ENCODE measurements at places on chromosomes 4 and X. TPM values are rescaled to one million over a fixed set of nuclear protein-coding genes. Genes with fewer than 3 reads are reported as not detected.

DNA sequence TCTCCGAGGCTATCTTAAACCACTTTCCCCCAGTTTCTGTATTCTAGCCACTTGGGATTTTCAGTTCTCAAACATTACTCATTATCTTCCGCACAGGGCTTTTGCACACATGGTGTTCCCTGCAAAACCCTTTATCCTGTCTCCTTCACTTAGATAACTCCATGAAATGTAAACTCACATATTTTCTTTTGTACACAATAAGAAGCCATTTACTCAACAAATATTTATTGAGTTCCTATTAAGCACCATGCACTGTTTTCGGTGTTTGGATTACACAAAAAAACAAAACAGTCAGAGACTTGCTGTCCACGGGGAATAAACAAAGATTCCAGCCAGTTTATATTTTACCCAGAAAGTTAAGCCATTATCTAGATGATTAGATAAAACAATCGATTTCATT lies 42.5 kb upstream of the UNC5C start:
- H3K4me3 ChIP-seq = no peak overlapping the region
- H3K27ac ChIP-seq = no peak overlapping the region
- no peaks in the 10 kb centered on the region for H3K36me3 ChIP-seq
- no peaks in the 10 kb centered on the region for H3K4me1 ChIP-seq

DNA sequence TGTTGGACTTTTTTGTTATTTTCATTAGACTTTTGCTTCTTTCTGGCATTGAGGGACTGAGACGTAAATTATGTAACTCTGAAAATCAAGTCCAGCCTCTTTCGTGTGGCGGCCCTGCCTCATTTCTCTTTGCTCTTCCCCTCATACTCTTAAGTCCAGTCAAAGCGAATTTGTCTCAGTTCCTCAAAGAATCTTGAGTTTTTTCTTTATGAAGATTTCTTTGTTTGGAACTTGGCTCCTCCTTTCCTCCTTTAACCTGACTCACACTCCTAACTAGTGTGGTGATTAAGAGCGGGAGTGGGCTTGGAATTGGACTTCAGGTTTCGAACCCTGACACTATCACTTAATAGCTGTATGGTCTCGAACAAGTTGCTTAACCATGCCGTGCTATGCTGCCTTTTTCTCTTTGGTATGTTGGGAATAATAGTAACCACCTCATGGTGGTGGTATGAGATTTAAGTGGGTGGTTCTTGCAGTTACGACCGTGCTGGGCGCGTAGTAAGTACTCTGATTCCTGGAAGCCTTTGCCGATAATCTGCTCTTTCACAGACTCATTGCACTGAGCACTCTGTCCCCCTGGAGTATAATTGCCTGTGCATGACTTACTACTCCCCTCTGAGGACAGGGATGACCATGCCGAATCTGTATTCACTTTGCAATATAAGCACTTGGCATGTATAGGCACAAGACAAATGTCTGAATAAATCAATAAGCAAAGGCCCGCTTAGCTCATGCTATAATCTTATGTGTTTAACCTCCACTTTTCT lies 19.1 kb downstream of the FNIP2 start:
- no peaks in the 10 kb centered on the region for H3K4me1 ChIP-seq
- no peaks in the 10 kb centered on the region for H3K27me3 ChIP-seq
- no peaks in the 10 kb centered on the region for H3K36me3 ChIP-seq
- no peak overlapping the region for H3K27ac ChIP-seq
- no peak for DNase-seq

- H3K4me3 ChIP-seq = no peak overlapping the region
- no peaks in the 10 kb centered on the region for H3K27me3 ChIP-seq
- no peak overlapping the region for H3K27ac ChIP-seq
- no peaks in the 10 kb centered on the region for H3K36me3 ChIP-seq
Observed at GRCh38 chr4:87933337-87933736, 42.2 kb upstream of the SPP1 start.

The CPE gene
- total RNA-seq = not detected

The AVPR2 gene
- not detected for total RNA-seq

DNA sequence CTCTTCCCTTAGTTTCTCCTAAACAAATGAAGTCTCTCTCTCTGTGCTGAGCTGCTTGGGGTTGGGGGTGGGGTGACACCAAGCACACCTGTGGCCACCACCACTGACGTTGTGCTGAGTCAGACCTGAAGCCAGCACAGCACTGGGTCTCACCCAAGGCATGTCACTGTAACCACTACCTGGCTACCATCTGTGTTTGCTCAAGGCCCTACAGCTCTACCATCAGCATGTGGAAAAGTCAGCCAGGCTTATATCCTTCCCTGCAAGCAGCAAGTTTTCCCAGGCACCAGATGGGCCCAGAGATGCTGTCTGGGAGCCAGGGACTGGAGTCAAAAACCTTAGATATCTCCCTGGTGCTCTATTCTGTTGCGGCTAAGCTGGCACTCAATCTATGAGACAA lies 6.9 kb downstream of the CXCL10 start:
- no peak for DNase-seq
- H3K27me3 ChIP-seq = no peaks in the 10 kb centered on the region
- no peak overlapping the region for H3K27ac ChIP-seq

- H3K27ac ChIP-seq = peak overlapping the region; percentile 82
- H3K36me3 ChIP-seq = peaks cover 39% of the 10 kb centered on the region
- H3K27me3 ChIP-seq = no peaks in the 10 kb centered on the region
- peak overlapping the region; percentile 94 for H3K4me3 ChIP-seq
- H3K4me1 ChIP-seq = peaks cover 44% of the 10 kb centered on the region
Observed at GRCh38 chr4:73257651-73258435, 755 bp downstream of the ANKRD17 start.

GRCh38 chr4:85861064-85861765 lies 386.3 kb downstream of the ARHGAP24 start:
- H3K4me1 ChIP-seq = peaks cover 5% of the 10 kb centered on the region
- no peak for DNase-seq
- no peaks in the 10 kb centered on the region for H3K27me3 ChIP-seq
- H3K27ac ChIP-seq = no peak overlapping the region
- H3K36me3 ChIP-seq = no peaks in the 10 kb centered on the region

The NCAPG gene
- 46.3 TPM for total RNA-seq

DNA sequence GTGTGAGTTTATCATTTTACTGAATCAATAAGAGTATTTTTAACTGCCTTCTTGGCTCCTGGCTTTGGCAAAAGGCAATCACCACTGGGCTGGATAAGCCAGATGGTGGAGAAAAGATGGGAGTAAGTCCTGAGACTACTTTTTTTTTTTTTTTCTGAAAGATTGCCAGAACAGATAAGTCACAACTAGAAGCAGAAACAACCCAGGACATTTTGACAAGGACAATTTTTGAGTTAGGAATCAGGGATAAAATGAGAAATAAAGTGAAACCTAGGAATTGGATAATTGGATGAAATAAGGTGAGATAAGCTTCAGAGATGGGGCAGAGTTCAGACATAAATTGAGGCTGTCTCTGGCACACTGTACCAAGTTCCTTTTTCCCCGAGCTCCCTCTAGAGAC lies 471.0 kb downstream of the KLHL13 start:
- H3K4me1 ChIP-seq = peaks cover 3% of the 10 kb centered on the region
- H3K27me3 ChIP-seq = no peaks in the 10 kb centered on the region
- H3K27ac ChIP-seq = no peak overlapping the region

The NUDT10 gene
- total RNA-seq = not detected

DNA sequence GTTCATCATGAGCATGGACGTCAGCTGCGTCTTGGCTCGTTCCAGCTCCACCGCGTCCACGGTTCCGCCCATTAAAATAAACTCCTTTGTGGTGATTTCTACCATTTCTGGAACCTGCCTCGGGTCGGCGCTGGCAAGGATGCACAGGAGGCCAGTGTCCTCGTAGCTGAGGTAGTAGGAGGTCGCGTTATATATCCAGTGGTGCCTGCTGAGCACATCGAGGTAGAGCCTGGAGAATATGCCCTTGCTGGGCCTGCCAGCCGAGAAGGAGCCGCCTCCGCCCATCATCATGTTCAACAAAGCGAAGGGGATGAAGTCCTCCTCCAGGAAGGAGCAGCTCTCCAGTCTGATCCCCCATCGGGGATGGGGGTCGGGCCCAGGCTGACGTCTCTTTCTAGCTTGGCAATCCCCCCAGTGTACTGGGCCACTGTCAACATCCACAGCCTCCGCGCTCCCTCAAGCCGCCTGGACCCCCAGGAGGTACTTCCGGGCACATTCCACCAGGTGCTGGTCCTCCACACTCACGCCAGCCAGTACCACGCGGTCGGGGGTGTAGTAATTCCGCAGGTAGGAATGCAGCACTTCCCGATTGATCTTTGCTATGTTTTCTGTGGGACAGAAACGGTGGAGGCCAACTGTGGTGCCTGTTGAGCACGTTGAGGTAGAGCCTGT lies 120.9 kb upstream of the GRID2 start:
- no peak overlapping the region for H3K27ac ChIP-seq
- H3K27me3 ChIP-seq = no peaks in the 10 kb centered on the region
- no peaks in the 10 kb centered on the region for H3K36me3 ChIP-seq

The DGKK gene
- not detected for total RNA-seq

GRCh38 chrX:42948723-42949657 lies 171.0 kb upstream of the PPP1R2C start:
- no peak overlapping the region for H3K27ac ChIP-seq
- no peak for DNase-seq
- H3K4me1 ChIP-seq = no peaks in the 10 kb centered on the region
- no peaks in the 10 kb centered on the region for H3K36me3 ChIP-seq
- no peaks in the 10 kb centered on the region for H3K27me3 ChIP-seq
- H3K4me3 ChIP-seq = no peak overlapping the region

The SMARCA5 gene
- 66.8 TPM for total RNA-seq

The CFAP99 gene
- total RNA-seq = 0.67 TPM

- no peaks in the 10 kb centered on the region for H3K36me3 ChIP-seq
- DNase-seq = no peak
Observed at GRCh38 chrX:17520016-17520615, 145.1 kb downstream of the NHS start.

DNA sequence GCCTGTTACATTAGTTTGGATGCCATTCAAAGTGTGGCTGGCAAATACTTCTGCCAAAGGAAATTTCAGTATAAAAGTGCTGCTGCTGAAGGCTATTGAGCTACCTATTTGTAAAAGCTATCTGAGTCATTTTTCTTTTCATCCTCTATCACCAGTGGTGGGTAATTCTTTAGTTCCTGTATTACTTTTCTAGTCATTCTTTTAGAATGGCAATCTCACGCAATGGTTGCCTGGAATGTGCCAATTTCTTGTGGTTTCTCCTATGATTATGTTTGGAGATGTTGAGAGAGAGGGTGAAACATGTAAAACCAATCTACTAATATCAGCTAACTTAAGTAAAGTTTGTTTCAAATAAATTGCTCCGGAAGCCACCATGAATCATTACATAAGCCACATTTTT lies 685.0 kb downstream of the RAPGEF2 start:
- no peaks in the 10 kb centered on the region for H3K36me3 ChIP-seq
- DNase-seq = no peak
- no peak overlapping the region for H3K4me3 ChIP-seq
- no peak overlapping the region for H3K27ac ChIP-seq
- no peaks in the 10 kb centered on the region for H3K27me3 ChIP-seq

- H3K4me1 ChIP-seq = no peaks in the 10 kb centered on the region
- H3K4me3 ChIP-seq = no peak overlapping the region
- no peak for DNase-seq
- no peaks in the 10 kb centered on the region for H3K36me3 ChIP-seq
Observed at GRCh38 chr4:6887591-6888371, 21.8 kb upstream of the TBC1D14 start.

The SRPK3 gene
- not detected for total RNA-seq

DNA sequence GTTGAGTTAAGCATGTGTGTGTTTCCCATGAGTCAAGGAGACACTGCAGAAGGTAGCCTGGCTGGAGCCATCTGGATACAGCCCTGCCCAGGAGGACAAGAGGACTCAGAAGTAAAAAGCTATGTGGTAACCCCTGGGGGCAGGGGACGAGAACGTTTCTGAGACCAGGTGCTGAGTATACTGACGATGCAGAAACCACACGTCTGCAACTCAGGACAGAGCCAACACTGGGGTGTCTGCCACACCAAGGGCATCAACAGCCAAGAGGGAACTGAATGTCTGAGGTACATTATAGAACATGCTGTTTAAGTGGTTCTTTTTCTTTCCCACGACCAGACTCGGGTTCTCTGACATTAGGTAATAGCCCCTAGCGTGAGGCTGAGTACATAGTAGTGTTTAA lies 94.1 kb upstream of the GPR34 start:
- H3K27ac ChIP-seq = no peak overlapping the region
- H3K4me3 ChIP-seq = no peak overlapping the region
- no peaks in the 10 kb centered on the region for H3K27me3 ChIP-seq
- H3K4me1 ChIP-seq = no peaks in the 10 kb centered on the region

The LPAR4 gene
- not detected for total RNA-seq

- H3K36me3 ChIP-seq = no peaks in the 10 kb centered on the region
- no peak overlapping the region for H3K27ac ChIP-seq
- no peaks in the 10 kb centered on the region for H3K27me3 ChIP-seq
- no peaks in the 10 kb centered on the region for H3K4me1 ChIP-seq
- no peak overlapping the region for H3K4me3 ChIP-seq
- no peak for DNase-seq
Observed at GRCh38 chr4:80201252-80202151, 4.2 kb downstream of the PRDM8 start.

GRCh38 chr4:73019462-73020047 lies 50.0 kb downstream of the COX18 start:
- H3K27ac ChIP-seq = no peak overlapping the region
- H3K4me3 ChIP-seq = no peak overlapping the region
- no peaks in the 10 kb centered on the region for H3K36me3 ChIP-seq
- H3K4me1 ChIP-seq = peaks cover 10% of the 10 kb centered on the region

Data from Karpas-422 (cell line).